ENCODE measurements at places on chromosomes 1 and 21.
A peak's percentile ranks its signal among the peaks of the same experiment; 100 is the strongest.

GRCh38 chr1:64111787-64112186 lies 91.6 kb upstream of the UBE2U start:
- no peaks in the 10 kb centered on the region for H3K27me3 ChIP-seq
- no peak overlapping the region for H3K27ac ChIP-seq
- H3K4me1 ChIP-seq: no peaks in the 10 kb centered on the region
- no peak for DNase-seq
- H3K4me3 ChIP-seq: no peak overlapping the region

- H3K4me3 ChIP-seq: no peak overlapping the region
- H3K36me3 ChIP-seq: no peaks in the 10 kb centered on the region
- peaks cover 28% of the 10 kb centered on the region for H3K4me1 ChIP-seq
- H3K27me3 ChIP-seq: no peaks in the 10 kb centered on the region
Observed at GRCh38 chr1:111981090-111981489, 8.4 kb downstream of the KCND3 start.

DNA sequence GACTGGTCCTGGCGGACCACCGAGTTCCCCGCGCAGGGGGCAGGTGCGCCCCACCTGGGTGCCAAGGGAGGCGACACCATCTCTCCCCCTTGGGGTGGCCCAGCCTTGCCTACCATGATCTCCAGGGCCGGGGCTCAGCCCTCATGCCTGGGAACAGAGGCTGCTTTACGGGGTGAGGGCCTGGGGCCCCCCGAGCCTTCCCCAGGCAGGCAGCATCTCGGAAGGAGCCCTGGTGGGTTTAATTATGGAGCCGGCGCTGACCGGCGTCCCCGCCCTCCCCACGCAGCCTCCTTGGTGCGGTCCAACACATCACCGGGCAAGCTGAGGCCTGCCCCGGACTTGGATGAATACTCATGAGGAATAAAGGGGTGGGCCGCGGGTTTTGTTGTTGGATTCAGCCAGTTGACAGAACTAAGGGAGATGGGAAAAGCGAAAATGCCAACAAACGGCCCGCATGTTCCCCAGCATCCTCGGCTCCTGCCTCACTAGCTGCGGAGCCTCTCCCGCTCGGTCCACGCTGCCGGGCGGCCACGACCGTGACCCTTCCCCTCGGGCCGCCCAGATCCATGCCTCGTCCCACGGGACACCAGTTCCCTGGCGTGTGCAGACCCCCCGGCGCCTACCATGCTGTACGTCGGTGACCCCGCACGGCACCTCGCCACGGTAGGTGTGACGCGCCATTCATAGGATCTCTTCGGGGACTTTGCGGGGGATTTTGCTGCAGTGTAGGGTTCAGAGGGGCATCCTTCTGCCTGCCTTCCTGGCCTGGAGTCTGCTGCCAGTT lies 38.2 kb downstream of the TP73 start:
- H3K27me3 ChIP-seq: no peaks in the 10 kb centered on the region
- H3K4me3 ChIP-seq: no peak overlapping the region
- no peak overlapping the region for H3K27ac ChIP-seq
- no peaks in the 10 kb centered on the region for H3K4me1 ChIP-seq

DNA sequence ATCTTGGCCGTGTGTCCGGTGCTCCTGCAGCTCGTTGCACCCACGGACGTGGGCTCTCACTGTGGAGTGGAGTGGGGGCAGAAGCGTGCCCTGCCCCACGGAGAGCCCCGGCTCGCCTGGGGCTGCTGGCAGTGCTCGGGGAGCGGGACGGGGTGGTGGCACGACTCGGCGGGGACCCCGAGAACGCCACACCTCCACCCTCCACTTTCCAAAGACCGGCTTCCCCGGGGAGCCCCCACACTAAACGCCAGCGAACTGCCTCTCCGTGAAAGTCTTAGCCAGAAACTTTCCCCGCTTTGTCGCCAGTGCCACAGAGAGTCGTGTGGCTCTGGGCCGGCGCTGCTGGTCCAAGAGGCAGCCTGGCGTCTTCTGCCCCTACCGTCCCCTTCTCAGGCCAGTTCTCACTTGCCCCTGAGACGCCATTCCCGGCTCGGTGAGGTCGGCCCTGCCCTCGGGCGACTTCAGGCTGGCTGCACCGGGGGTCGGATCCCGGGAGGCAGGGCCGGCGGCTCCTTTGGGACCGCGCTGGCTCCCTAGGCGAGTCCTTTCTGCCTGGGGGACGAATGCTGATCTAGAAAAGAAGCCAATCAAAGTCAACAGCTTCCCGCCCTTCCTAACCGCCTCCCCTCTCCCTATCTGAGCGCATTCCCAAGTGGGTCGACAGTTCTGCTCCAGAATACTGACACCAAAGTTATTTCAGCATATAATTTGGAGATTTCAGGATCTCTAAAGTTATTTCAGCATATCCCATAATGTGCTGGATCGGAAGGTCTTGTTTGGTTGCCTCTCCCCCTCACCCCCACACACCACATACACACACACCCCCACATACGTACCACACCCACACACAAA lies 2.6 kb upstream of the SAMD13 start:
- H3K27ac ChIP-seq: peak overlapping the region; percentile 87
- H3K4me3 ChIP-seq: peak overlapping the region; percentile 82
- no peaks in the 10 kb centered on the region for H3K4me1 ChIP-seq
- no peaks in the 10 kb centered on the region for H3K27me3 ChIP-seq

DNA sequence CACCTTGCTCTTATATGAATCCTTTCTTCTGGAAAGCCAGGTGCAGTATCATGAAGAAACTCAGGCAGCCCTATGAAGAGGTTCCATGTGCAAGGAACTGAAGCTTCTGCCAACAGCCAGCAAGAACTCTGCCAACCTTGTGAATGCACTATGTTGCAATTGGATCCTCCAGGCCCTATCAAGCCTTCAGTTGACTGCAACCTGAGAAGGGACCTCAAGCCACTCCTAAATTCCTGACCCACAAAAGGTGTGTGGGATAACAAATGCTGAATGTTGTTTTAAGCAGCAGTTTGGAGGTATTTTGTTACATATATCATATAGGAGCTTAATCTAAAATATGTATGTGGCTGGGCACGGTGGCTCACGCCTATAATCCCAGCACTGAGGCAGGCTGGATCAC lies 84.0 kb downstream of the RERE start:
- no peak overlapping the region for H3K4me3 ChIP-seq
- H3K27ac ChIP-seq: no peak overlapping the region
- no peaks in the 10 kb centered on the region for H3K4me1 ChIP-seq
- H3K36me3 ChIP-seq: no peaks in the 10 kb centered on the region
- no peak for DNase-seq
- H3K27me3 ChIP-seq: no peaks in the 10 kb centered on the region

- H3K27me3 ChIP-seq: no peaks in the 10 kb centered on the region
- no peak overlapping the region for H3K4me3 ChIP-seq
- no peaks in the 10 kb centered on the region for H3K4me1 ChIP-seq
- no peak overlapping the region for H3K27ac ChIP-seq
Observed at GRCh38 chr1:84918726-84919336, 25.8 kb upstream of the LPAR3 start.

DNA sequence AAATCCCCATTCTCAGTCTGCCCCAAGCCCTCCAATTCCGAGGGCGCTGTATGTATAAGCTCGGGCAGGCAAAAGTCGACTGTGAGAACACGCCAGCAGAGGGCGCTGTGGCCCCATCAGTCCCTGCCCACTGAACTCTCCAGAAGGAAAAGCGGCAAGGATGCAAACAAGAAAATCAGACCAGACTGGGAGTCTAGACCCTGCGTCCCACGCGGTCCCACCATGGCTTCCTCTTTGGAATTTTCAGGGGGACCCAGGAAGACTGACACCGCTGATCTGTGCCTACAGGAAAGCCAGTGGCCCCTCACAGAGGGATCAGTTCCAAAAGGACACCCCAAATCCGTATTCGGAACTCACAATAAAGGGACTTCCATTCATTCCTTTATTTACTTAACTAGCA lies 19.5 kb downstream of the TEX35 start:
- H3K27me3 ChIP-seq: no peaks in the 10 kb centered on the region
- DNase-seq: peak; percentile 87
- H3K4me3 ChIP-seq: no peak overlapping the region
- no peaks in the 10 kb centered on the region for H3K36me3 ChIP-seq
- H3K4me1 ChIP-seq: peaks cover 37% of the 10 kb centered on the region
- H3K27ac ChIP-seq: no peak overlapping the region

DNA sequence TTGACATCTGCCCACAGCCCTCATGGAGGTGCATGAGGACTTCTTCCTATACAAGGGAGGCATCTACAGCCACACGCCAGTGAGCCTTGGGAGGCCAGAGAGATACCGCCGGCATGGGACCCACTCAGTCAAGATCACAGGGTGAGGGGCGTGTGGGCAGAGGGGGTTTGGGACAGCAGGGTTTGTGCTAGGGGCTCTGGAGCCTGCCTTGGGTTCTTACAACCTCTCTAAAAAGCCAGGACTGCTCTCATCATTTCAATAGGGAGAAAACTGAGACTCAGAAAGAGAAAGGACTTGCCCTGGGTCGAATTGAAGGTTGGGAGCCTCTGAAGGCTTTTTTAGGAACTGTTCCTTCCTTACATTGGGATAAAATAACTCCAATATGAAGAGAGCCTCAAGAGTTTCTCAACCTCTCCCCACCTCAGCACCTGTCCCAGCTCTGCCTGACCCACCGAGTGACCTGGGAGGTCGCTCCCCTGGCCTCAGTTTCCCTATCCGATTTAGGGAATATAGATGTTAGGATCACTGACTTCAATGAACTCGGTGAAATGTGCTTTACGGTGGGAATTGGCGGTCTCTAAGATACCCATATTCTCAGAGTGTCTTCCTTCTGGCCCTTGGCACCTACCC lies 9.5 kb downstream of the TINAGL1 start:
- no peak overlapping the region for H3K27ac ChIP-seq
- no peaks in the 10 kb centered on the region for H3K36me3 ChIP-seq
- no peak overlapping the region for H3K4me3 ChIP-seq
- H3K27me3 ChIP-seq: no peaks in the 10 kb centered on the region

DNA sequence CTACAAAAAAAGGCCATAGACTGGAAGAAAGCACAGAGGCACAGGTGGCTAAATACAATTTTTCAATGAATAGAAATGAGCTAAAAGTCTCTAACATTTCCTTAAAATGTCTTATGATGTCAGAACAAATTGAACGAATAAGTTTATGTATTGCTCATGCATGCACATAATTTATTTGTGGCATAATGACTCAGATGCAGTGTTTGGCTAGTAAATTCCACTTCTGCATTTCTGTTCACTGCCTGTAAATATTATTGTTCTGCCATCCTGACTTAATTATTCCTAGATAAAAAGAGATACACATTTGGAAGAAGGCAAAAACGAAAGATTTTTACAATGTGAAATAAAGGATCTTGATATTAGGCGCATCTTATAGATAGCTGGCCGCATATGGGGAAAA lies 26.6 kb upstream of the EXO1 start:
- H3K27ac ChIP-seq: no peak overlapping the region
- no peak for DNase-seq
- no peaks in the 10 kb centered on the region for H3K36me3 ChIP-seq
- no peak overlapping the region for H3K4me3 ChIP-seq

GRCh38 chr1:154765970-154766369 lies 104.1 kb downstream of the KCNN3 start:
- no peaks in the 10 kb centered on the region for H3K36me3 ChIP-seq
- no peaks in the 10 kb centered on the region for H3K4me1 ChIP-seq
- H3K27me3 ChIP-seq: no peaks in the 10 kb centered on the region
- H3K27ac ChIP-seq: no peak overlapping the region

GRCh38 chr1:224774378-224774777 lies 155.1 kb upstream of the DNAH14 start:
- peaks cover 7% of the 10 kb centered on the region for H3K4me1 ChIP-seq
- no peak for DNase-seq
- H3K27me3 ChIP-seq: no peaks in the 10 kb centered on the region
- H3K27ac ChIP-seq: no peak overlapping the region

- H3K27me3 ChIP-seq: no peaks in the 10 kb centered on the region
- no peak overlapping the region for H3K4me3 ChIP-seq
- no peaks in the 10 kb centered on the region for H3K36me3 ChIP-seq
- no peak overlapping the region for H3K27ac ChIP-seq
- peaks cover 3% of the 10 kb centered on the region for H3K4me1 ChIP-seq
Observed at GRCh38 chr1:240497908-240498307, 114.0 kb downstream of the GREM2 start.

GRCh38 chr1:226223157-226223785 lies at the start of gene MIXL1:
TSS of gene MIXL1 (plus strand) at chr1:226223664. CDS start at chr1:226223682, 18 bp downstream.
- no peaks in the 10 kb centered on the region for H3K27me3 ChIP-seq
- peak within 1 kb of the TSS; percentile 61 for H3K4me3 ChIP-seq
- no peak within 1 kb of the TSS for H3K27ac ChIP-seq
- H3K4me1 ChIP-seq: no peaks in the 10 kb centered on the region
- no peak for DNase-seq

DNA sequence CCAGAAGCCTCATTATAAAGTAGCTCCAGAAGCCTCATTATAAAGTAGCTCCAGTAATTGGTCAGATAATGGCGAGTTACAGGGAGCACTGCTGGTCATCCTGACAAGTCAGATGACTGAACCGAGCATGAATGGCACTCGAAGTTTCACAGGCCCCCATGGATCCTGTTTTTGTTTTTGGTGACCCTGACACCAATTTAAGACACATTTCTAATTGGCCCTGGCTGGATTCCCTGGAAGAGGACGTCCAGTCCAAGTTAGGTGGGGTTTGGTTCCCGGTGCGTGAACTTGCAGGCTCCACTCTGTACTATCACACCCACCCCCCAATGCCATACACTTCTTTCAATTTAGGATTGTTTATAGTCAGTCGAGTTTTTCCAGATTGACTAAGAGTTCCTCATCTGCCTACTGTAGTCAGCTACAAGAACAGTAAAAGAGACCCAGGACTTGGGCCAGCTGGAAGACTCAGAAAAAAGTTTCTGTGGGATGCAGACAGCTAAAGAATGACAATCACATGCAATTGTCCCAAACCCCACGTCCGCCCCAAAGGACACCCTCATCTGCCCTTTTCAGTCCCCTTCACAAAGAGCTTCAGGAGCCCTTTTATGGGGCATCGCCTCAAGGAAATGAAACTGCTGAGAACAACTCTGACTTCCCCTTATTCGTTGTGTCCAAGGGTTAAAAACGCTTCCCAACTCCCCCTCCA lies 2.7 kb downstream of the DHRS3 start:
- no peak for DNase-seq
- H3K4me1 ChIP-seq: peaks cover 20% of the 10 kb centered on the region
- peak overlapping the region; percentile 89 for H3K4me3 ChIP-seq
- H3K36me3 ChIP-seq: peaks cover 6% of the 10 kb centered on the region
- peak overlapping the region; percentile 96 for H3K27ac ChIP-seq

GRCh38 chr1:170305777-170306512 lies 160.2 kb downstream of the NTMT2 start:
- DNase-seq: no peak
- H3K36me3 ChIP-seq: no peaks in the 10 kb centered on the region
- H3K27ac ChIP-seq: no peak overlapping the region
- H3K27me3 ChIP-seq: no peaks in the 10 kb centered on the region
- H3K4me1 ChIP-seq: no peaks in the 10 kb centered on the region

All from Caco-2 (cell line).